T-helper 2 cell (primary cell): ENCODE measurements at places on chromosomes 13 and 19.
A peak's percentile ranks its signal among the peaks of the same experiment; 100 is the strongest.

- DNase-seq: no peak
Observed at GRCh38 chr13:47420568-47420967, 523.7 kb upstream of the HTR2A start.

- peak; percentile 61 for DNase-seq
Observed at GRCh38 chr19:41934849-41935374, 6.7 kb upstream of the ERFL start.

GRCh38 chr13:33997574-33997973 is 179.6 kb downstream of the RFC3 start:
- no peak for DNase-seq

DNA sequence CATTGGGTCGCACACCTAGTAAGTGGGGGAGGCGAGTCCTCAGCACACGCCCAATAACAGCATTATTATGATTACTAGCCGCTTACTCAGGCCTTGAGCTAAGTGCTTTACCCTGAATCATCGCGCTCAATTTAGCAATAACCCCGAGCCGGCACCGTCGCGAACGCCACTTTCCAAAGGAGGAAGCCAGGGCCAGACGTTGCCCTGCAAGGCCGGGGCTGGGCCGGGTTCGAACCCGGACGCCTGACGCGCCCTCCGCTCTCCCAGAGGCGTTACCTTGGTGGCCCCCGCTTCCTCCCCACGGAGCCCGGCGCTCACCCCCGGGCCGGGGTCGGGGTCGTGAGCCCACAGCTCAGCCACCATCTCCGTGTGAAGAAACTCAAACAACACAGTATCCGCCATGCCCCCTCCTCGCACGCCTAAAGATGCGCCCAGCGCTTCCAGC is at the start of gene TRAPPC6A:
Gene TRAPPC6A (minus strand): TSS at position 421 of the 445 bp plus-strand sequence. CDS start 19 bp downstream, at position 402.
- DNase-seq: no peak

DNA sequence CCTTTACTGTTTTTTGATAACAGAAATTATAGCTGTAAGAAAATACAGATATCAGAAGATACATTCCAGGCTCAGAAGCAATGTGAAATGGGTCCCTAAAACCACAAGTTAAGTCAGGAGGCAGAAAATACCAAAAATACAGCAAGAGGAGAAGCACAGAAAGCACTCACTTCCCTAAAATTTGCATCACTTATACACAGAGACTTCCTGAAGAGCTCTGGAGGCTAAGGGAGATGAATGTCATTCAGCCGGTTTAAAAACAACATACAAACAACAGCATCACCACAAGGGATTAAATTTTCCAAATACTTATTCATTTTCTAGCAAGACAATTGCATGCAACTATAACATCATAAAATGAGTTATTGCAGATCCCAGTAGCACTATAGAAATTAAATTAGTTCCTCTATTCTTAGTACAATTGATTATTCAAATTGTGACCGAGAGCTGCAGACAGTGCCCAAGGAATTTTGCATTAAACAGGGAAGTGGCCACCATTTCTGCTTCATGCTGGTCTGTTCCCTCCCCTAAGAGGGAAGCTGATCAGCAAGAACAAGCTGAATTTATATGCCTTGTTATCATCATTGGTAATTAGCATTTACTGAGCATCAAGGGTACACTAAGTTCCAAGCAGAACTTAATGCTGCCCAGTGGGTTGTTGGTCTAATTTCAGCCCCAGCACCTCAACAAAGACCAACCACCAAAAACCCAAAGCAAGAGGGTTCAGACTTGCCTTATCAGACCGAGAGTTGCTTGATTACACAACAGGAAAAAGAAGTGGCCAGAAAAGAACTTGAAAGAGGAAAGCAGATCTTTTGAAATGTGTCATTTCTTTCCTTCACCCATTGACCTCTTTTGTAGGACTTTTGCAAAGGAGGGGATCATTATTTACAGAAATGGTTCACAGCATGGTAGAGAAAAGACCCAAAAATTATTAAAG is 140.7 kb downstream of the KCTD12 start:
- no peak for DNase-seq

- no peak for DNase-seq
Observed at GRCh38 chr13:47407808-47408207, 511.0 kb upstream of the HTR2A start.

- no peak for DNase-seq
Observed at GRCh38 chr19:51521781-51522180, 9.7 kb downstream of the SIGLEC6 start.
